ENCODE measurements at places on chromosomes 3 and 15.

- DNase-seq: no peak
These were observed 832 bp downstream of the NR2E3 start for GRCh38 chr15:71811036-71811736.

- no peak for DNase-seq
These were observed at the start of gene BHLHE40 for GRCh38 chr3:4979428-4980228. Gene BHLHE40 (plus strand): TSS chr3:4979437. CDS start chr3:4979719, 282 bp downstream.

DNA sequence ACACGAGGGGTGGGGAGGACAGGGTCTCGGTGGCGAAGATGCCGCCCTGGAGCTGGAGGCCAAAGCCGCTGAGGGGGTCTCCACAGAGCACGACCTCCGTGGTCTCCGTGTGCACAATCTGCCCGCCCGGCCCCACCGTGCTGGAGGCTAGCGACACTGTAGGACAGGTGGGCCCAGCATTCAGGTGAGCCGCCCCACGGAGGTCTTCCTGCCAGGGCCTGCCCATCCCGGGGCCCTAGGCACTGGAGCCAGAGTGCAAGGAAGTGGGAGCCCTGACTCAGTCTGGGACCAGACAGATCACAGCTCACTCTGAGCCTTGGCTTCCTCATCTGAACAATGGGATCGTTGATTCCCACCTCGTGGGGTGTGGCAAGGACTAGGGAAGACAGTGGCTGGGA, 25.8 kb downstream of the GRIP2 start:
- no peak for DNase-seq

DNA sequence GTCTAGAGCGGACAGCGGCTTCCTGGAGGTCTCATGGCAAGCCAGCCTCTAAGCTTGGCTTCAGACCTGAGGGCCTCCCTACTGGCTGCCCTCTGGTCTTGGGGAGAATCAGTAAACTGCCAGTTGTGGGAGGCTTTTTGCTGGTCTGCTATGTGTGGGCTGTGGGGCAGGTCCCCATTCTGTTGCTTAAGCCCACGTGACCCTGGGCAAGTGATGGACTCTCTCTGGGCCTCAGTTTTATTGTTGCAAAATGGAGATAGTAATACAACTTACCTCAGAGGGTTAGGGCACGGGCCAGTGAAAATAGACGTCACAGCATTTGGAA, 61.7 kb downstream of the SLC6A6 start:
- no peak for DNase-seq

DNA sequence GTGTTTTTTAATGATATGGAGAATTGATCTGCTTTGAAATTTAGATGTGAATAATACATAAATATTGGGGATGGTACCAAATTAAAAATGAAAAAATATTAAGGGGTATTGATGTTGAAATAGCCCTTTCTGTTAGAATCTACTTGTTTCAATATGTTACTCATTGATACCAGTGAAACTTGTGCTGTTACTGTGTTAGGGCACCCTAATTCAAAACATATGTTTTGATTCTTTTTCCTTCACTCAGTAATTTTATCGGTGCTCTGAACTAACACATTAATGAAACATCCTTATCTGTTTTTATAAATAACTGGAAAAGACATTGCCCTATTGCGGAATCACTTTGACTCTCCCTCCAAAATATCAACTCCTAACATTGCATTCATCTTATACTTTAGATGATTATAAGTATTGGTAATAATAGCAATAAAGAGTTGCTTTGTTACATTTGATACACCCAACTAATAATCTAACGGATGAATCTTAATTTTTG, 52.0 kb upstream of the CCNB2 start:
- no peak for DNase-seq

GRCh38 chr15:83928878-83929418, 275.0 kb downstream of the ADAMTSL3 start:
- DNase-seq: no peak
